ENCODE measurements at places on chromosomes 3 and 15. TPM values are rescaled to one million over a fixed set of nuclear protein-coding genes. Genes with fewer than 3 reads are reported as not detected.

Gene FSIP1
- total RNA-seq: 1.2 TPM

Gene RETNLB
- not detected for total RNA-seq

Gene DNAJA4
- 32.1 TPM for total RNA-seq

Gene SLC12A1
- total RNA-seq: 578 TPM

All from metanephros (tissue), 2 donors.